Activated CD4-positive, alpha-beta T cell treated with anti-CD3 and anti-CD28 coated beads for 48 hours (primary cell): ENCODE measurements at places on chromosomes 6 and 20.

DNA sequence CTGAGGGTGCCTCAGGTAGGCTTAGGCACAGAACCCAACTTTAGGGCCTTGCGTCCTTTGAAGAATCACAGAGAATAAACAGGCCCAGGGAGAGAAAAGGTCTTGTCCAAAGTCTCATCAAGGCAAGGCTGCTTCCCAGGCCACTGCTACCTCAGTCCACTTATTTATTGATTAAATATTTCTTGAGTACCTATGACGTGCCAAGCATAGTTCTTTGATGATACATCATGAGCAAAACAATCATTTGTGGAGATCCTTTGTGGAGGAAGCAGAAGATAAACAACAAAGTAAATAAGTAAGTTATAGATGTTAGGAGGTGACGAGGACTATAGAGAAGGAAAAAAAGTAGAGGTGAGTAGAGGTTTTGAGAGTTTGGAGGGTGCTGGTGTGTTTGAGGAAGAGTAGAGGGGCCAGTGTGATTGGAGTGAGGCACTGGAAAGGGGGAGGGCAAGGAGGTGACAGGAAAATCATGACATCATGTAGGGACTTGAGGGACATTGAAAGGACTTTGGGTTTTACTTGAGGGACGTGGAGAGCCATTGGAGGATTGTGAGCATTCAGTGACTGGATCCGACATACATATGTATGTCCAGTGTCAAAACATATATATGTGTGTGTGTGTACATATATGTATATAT lies 14.1 kb upstream of the CHMP4B start:
- DNase-seq: no peak

- DNase-seq: no peak
Measured at GRCh38 chr6:145457556-145457955, 277.8 kb downstream of the EPM2A start.

GRCh38 chr6:3506200-3506599 lies 49.4 kb upstream of the SLC22A23 start:
- no peak for DNase-seq

DNA sequence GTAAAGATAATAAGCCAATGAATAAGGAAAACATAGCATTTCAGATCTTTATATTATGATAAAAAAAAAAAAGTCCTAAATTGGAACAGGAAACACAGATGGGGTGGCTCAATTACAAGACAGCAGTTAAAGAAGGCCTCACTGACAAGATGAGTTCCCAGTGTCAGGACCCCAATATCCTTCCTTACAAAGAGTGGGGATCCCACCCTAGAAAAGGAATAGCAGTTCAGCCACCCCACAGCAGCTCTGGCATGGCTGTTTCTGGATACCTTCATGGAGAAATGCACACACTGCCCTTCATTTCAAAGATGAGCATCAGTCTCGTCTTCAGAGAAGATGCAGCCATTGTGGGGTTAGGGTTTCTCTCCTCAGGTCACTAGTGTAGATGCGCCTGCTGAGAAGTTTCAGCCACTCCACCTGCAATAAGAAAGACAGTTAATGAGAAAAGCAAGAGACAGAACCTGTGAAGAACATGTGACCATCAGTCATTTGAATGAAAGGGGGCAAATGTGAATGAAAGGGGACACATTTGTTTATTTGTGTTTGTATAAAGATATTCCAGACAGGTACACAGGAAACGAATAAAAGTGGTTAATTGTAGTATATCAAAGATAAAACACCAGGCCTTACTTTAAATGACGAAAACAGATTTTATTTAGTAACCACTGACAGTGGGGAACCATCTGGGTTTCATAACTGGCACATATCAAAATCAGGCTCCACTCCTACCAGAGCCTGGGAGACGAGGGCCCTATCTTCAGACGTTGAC lies 121.3 kb upstream of the PRSS16 start:
- no peak for DNase-seq

DNA sequence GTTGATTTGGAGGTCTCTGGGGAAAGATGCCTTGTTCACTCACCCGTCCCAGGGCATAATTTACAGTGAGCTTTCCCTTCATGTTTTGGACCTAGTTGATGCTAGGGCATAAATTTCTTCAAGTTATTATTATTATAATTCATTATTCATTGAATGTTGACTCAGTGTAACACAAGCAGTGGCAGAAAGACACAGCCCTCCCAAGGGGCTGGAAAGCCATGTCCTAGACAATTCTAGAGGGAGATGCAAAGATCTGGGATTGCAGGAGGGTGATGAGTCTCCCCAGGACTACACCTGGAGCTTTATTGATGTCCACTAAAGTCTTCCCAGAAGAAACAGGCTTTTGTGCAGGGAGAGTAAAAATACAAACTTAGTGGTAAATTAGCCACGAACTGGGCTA lies 322.0 kb upstream of the MOCS1 start:
- no peak for DNase-seq

DNA sequence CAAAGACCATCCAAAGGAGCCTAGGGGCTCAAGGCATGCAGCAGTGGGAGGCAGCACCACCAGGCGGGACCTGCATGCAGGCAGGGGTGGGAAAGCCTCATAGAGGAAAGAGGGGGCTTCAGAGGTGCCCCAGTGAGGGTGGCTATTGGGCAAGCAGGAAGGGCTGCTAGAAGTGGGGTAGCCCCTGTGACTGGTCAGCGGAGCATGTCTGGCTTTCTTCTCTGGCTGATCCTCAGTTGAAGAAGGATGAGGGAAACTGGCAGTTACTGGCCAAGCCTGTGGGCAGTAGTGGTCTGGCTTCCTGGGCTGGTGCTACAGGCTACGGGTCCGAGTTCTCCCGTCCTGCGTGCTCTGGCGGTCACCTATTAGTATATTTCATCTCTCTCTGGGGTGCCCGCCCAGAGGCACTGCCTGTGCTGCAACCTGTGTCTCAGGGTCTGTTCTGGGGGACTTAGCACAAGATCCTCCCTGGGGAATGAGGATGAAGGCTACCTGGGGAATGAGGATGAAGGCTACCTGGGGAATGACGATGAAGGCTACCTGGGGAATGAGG lies 35.9 kb upstream of the CST7 start:
- no peak for DNase-seq
